ENCODE measurements at places on chromosomes 5 and 9. TPM values are rescaled to one million over a fixed set of nuclear protein-coding genes. Genes with fewer than 3 reads are reported as not detected.

Gene DTWD2
- 2.0 TPM for total RNA-seq

Gene SEMA6A
- total RNA-seq = not detected

Gene TNFSF8
- 88.8 TPM for total RNA-seq

Gene ZNF883
- 0.42 TPM for total RNA-seq

DNA sequence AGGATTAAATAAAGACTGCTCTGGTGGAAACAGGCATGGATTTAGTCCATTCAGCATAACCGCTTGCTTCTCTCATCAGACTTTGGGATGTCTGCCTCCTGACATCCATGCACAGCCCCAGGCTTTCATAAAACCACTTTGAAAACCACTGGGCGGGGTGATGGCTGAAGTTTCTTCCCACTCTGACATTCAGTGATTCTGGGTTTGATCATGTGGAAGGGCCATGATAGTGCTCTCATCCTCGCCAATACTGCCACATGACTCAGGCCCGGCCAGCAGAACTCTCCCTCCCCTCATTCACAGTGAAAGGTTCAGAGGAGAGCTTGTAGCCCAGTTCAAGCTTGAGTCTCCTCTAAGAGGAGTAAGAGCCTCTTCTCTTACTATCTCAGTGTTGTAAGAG lies 29.6 kb upstream of the GLRA1 start:
- H3K27ac ChIP-seq = no peak overlapping the region
- peaks cover 34% of the 10 kb centered on the region for H3K4me1 ChIP-seq
- DNase-seq = no peak

GRCh38 chr9:78595200-78595945 lies 298.4 kb downstream of the PSAT1 start:
- peaks cover 6% of the 10 kb centered on the region for H3K4me1 ChIP-seq
- no peaks in the 10 kb centered on the region for H3K36me3 ChIP-seq
- DNase-seq = no peak
- no peak overlapping the region for H3K4me3 ChIP-seq

- H3K27me3 ChIP-seq = no peaks in the 10 kb centered on the region
- H3K4me3 ChIP-seq = no peak overlapping the region
- H3K27ac ChIP-seq = no peak overlapping the region
- no peak for DNase-seq
- no peaks in the 10 kb centered on the region for H3K36me3 ChIP-seq
Measured at GRCh38 chr5:173736923-173737412, 120.5 kb upstream of the BOD1 start.

Measured in activated CD4-positive, alpha-beta T cell treated with anti-CD3 and anti-CD28 coated beads, Interleukin-2, amount 10 ng/mL, durations not matched to agents 7 days and 5 days (primary cell).